ENCODE measurements at places on chromosomes 13 and 19.

DNA sequence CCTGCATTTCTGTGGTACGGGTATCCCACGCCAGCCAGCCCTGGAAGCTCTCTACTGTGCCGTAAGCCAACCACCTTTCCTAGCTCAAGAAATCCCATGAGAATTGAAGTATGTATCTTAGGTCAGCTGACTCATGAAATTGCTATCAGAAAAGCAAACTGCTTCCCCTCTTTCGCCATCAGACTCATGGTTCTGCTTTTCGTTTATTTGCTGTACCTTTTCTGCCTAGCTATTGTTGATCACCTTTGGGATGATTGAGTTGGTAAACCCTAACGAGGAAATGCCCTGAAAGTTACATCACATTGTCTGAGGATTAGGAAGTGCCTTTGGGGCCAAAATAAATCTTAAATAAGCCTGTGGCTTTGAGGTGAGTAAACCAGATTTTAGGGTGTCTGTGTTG, at the start of gene ADGRE3:
ADGRE3 (minus strand) TSS at position 81 of the 400 bp plus-strand sequence; CDS start at position 7, 74 bp downstream.
- DNase-seq: no peak

DNA sequence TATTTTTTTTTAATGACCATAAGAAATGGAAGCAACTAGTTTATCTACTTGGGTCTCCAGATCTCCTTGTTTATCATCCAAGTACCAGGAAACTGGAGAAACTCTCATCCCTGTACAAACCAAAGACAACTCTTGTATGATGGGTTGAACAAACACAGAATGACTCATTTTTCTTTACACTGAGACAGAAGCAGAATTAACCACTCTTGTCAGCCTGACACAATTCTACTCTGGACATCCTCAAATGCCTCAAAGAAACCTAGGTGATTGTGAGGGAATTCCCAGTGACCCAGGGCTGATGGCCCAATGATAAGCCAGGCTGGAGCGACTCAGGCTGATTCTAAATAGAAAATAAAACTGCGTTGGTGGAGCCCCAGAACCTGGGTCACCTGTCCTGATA, 151.5 kb downstream of the ZNF737 start:
- no peak for DNase-seq

DNA sequence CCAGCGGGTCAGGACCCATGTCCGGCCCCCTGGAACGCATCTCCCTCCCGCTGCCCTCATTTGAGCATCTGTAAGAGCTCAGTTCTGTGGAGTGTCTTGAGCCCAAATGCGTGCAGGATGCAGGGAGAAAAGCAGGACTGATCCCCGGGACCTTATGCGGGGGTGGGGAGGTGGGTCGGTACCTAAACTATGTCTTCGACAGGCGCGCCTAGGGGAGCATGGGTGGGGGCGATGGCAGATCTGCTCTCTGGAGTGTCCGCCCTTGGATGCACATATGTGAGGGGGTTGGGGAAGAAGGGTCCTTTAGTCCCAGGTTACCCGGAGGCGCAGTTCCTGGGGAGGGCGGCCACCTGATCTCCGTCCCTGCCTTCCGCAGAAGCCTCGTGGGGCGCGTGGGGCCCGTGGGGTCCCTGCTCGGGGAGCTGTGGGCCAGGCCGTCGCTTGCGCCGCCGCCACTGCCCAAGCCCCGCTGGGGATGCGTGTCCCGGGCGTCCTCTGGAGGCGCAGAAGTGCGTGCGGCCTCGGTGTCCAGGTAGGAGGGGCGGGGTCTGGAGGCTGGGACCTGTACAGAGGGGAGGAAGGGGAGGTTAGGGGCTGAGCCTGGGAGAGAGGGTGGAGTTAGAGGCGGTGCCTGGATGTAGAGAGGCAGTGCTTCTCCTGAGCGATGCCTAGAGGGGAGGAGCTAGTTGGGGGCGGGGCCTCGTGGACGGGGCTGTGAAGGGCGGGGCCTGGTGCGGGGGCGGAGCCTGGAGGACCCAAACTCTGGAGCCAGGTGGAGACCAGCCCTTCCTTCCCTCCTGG, 2.9 kb downstream of the CILP2 start:
- no peak for DNase-seq

- DNase-seq: no peak
Observed at GRCh38 chr13:25253702-25254101, 33.6 kb downstream of the MTMR6 start.

GRCh38 chr19:19207637-19208572, 3.9 kb upstream of the NCAN start:
- no peak for DNase-seq

DNA sequence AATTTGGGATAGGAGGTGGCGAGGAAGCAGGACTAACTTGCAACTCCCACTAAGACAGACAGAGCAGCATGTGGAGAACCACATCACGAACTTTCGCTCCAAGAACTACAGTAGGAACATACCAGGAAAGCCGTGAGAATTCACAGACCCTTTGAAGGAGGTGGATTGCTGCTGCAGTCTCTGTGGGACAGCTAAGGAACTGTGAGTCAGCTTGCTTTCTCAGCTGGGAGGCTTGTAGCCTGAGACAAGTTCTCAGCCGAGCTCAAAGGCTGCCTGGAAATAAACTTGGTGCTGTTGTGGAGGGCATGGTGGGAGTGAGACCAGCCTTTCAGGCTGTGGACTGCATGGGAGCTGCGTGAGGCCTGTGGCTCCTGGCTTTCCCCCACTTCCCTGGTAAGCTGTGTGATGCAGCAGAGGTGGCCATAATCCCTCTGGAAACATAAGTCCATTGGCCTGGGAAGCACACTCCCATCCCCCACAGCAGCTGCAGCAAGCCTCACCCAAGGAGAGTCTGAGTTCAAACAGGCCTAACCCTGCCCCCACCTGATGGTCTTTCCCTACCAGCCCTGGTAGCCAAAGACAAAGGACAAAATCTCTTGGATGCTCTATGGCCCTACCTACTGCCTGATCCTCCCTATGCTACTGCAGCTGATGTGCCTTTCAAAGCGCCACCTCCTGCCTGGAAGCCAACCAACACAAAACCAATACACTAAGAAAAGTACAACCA, 441.1 kb upstream of the HTR2A start:
- no peak for DNase-seq

DNA sequence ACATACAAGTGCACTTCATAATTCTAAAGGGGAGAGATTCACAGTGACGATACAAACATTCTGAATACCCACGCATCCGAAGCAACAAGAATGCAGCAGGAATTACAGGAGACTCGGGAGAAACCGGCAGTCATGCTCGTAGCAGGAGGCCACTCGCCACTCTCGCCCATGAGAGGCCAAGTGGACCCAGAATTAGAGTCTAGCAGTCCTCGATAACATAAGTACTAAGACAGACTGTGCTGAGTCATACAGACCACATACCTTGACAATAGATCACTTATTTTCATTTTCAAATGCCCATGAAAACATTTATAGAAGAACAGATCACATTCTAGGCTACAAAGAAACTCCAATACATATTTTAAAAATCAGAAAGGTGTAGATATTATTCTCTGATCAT, 299.1 kb upstream of the TSHZ3 start:
- no peak for DNase-seq

GRCh38 chr19:18650021-18650390, 13.2 kb downstream of the KLHL26 start:
- no peak for DNase-seq

- DNase-seq: no peak
Observed at GRCh38 chr19:39810424-39810823, 23.5 kb downstream of the DYRK1B start.

DNA sequence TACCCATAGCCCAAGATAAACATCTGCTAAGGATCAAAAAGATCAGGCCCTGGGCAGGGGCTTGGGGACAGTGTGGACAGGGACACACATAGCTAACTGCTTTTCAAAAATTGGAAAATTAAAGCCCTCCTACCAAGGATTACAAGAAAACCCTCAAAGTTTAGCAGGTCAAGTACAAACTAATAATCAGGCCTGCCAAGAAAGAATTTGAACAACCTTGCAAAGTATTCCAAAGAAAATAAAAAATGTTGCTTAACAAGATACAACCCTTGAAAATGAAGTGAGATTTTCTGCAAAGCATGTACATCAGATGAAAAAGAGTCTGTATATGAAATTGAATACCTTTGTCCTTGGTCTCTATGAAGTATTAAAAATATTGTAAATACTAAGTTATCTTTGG, 67.3 kb downstream of the KLF12 start:
- no peak for DNase-seq

- peak; percentile 65 for DNase-seq
Observed at GRCh38 chr19:10701955-10702525, 801 bp downstream of the QTRT1 start.

GRCh38 chr13:83211301-83211700, 671.0 kb downstream of the SLITRK1 start:
- no peak for DNase-seq

GRCh38 chr13:29562786-29563438, 32.6 kb downstream of the SLC7A1 start:
- no peak for DNase-seq

DNA sequence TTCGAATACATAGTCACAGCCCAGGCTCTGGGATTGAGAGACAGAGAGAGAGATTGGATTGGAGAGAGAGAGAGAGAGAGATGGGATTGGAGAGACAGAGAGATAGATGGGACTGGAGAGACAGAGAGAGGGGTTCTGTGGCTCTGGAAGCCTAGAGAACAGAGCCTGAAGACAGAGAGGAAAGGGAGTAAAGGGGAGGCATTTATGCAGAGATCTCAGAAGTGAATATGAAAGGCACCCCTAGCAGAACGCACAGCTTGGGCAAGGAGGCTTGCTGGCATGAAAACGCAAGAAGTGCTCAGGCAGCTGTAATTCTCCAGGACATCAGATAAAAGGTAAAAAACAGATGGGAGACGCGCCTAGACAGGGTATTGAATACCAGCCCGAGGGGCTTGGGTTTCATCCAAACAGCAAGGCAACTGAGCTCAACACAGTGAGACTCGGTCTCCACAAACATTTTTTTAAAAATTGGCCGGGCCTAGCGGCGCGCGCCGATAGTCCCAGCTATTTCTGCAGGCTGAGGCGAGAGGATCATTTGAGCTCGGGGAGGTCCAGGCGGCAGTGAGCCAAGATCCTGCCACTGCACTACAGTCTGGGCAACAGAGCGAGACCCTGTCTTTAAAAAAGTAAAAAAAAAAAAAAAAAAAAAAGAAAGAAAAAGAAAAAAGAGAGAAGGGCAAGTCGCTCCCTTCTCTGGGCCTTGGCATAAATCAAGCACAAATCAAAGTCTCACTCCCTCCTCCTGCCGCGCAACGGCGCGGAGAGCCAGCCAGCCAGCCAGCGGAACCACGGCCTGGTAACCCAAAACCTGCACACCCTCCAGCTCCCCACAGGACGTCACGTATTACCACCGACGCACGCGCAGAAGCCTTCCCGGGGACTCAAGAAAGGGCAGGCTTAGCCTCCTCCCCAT, 774 bp upstream of the PPP2R1A start:
- peak; percentile 58 for DNase-seq

DNA sequence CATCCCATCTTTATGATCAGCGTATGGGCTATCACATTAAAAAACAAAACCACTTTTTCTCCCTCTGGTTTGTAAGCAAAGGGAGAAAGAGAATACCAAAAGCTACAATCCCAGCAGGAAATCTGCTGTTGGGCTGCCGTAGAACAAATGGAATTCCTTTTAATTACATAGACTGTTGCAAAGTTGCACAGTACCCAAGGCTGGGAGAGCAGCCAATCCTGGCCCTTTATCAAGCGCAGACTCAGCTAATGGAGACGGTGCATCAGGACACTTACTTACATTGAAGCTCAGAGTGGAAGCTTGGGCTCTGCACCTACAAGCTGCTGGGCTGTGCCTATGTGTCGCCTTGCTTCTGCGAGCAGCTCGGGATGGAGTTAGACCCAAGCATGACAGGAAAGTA, 15.2 kb downstream of the CCNA1 start:
- DNase-seq: no peak

GRCh38 chr13:47455626-47456025, 545.4 kb downstream of the SUCLA2 start:
- DNase-seq: no peak

GRCh38 chr13:62292714-62293480, 877.2 kb upstream of the PCDH20 start:
- DNase-seq: no peak

DNA sequence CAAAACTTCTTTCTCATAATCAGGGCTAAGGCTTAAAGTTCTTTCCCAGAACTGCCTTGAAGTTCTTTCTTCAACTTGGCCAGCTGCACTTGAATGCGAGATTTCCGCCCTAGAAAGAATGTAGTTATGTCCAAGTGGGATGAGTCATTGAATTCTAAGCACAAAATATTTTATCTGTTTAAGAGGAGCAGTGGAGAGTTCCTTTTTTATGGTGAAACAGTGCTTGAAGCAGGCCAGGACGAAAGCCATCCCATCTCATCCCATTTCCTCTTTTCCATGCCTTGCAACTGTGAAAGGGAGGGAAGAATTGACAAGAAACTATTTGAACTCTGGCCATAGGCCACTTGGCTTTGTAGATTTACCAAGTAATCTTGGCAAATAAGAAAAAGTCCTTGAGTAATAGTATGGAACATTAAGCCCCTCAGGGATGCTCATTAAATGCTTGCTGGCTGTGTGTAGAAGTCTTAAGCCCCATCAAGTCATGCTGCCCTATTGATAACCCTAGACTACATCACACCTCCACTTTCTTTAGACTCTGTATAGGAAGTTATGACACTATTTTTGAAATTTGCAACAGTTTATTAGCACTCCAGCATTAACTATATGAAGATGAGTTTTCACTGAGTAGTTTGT, 174.5 kb downstream of the KCTD12 start:
- no peak for DNase-seq

- DNase-seq: no peak
Observed at GRCh38 chr19:48020686-48021085, 23.2 kb downstream of the CABP5 start.

GRCh38 chr19:9566729-9567128, 17.6 kb downstream of the ZNF121 start:
- DNase-seq: no peak

GRCh38 chr13:19266979-19267378, 85.4 kb upstream of the TUBA3C start:
- no peak for DNase-seq

DNA sequence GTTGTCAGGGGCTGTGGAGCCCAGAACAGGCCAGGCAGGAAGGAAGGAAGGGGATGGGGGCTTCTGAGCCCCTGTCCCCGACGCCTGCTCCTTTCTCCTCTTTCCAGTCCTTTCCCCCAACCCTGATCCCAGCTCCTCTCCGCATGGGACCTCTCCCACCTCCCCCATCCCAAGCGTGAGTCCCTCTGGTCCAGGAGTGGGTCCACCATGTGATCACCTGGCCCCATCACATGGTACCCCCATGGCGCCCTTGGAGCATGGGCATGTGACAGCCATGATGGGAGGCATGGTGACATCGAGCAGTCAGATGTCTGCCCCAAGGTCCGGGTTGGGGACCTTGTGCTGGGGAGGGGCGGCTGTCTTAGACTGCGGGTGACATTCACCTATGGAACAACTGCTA, 9.2 kb downstream of the RYR1 start:
- no peak for DNase-seq

Data from D721Med (cell line).